ENCODE measurements at places on chromosomes 4 and X.

GRCh38 chr4:121769341-121769740, 4.4 kb upstream of the SMIM43 start:
- DNase-seq, result no peak

- peak; percentile 22 for DNase-seq
Observed at GRCh38 chr4:1347410-1347864, 429 bp downstream of the UVSSA start.

- DNase-seq, result no peak
Observed at GRCh38 chr4:113657586-113658233, 103.8 kb downstream of the CAMK2D start.

DNA sequence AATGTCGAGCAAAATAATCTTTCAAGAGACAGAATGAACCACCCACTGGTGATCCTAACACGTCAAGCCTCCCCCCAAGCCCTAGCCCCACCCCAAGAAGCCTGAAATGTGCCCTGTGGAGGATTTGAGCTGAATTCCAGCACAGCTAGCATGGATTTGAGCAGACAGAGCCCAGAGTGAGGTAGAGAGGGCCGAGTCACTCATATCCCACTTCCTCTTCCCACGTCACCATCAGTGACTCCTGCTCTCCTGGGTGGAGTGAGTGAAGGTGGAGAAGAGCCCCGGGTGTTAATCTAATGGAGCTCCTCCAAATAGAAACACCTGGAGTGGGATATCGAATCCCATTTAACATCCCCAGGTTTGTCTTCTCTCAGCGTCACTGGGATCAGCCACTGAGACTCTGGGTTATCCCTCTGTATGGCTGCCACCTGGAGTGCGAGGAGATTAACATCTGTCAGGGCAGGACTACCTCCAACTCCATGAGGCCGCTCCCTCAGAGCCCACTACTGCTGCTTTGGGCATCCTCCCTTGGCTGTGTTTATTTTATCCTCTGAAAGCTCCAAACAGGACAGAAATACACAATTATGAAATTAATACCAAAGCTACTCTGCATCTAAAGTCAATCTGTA, 136.6 kb downstream of the NWD2 start:
- no peak for DNase-seq

DNA sequence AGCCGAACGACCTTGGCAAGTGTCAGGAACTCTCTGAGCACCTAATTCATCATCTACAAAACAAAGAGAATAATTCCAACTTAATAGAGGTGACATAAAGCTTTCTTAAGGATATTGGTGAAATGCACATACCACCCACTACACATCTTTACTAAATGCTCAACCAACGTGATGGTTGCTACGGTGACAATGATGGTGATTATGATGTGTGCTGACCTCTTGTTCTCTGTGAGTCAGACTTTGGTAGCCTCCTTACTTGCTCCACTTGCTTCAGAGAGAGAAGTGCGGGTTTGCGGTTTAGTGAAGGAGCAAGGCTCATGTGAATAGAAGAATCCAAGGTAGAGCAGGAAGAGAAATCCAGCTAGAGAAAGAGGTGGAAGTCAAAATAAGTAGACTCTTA, 52.8 kb upstream of the CLNK start:
- no peak for DNase-seq

DNA sequence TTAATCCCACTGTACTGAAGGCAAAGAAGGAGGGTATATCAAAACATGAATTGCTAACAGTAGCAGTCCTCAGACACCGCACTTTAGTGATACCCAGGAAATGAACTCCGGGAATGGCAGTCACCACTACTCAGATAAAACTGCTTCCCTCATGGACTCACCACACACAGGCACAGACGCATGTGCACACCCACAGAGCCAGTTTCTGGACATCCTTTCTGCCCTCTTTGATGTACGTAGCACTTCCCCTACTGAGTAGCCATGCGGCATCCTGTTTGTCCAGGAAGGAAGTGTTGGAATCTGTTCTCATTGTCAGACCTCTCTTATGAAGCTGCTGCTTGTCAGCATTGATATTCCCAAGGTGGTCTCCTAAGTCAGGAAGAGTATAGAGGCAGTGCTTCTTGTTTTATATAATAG, 95.7 kb downstream of the DCLK2 start:
- DNase-seq, result no peak

DNA sequence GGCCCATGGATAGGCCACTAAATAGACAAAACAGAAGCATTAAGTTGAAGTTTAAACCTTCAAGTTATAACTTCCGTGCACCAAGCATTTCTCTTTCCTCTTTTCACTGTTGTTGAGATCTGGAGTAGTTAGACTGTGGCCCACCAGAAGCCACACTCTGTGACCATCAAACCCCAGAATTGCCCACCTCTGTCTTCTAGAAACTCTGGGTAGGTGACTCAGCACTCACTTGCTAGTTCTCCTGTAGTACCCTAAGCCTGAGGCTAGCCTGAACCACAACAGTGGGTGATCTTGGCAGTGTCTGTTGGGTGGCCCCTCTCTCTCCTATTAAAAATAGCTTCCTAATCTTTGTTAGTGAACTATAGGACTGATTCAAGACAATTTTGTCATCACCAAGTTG, 24.6 kb upstream of the CD40LG start:
- no peak for DNase-seq

DNA sequence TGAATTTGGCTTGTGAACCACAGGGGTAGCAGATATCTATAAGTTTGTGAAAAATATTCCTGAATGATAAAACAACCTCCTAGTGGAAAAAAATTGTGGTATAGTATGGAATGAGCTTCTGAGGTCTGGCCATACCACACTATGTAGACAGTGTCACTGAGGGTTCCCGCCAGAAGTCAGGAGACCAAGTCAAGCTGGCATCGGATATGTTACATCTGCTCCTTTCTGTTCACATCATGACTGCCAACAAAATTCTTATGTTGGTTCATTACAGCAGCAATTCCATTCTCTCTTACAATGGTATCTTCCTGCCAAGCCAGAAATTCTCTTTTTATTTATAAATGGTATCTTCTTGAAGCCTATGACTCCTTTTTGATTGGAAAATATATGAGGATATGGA, 273.0 kb downstream of the PPP3CA start:
- DNase-seq, result no peak

DNA sequence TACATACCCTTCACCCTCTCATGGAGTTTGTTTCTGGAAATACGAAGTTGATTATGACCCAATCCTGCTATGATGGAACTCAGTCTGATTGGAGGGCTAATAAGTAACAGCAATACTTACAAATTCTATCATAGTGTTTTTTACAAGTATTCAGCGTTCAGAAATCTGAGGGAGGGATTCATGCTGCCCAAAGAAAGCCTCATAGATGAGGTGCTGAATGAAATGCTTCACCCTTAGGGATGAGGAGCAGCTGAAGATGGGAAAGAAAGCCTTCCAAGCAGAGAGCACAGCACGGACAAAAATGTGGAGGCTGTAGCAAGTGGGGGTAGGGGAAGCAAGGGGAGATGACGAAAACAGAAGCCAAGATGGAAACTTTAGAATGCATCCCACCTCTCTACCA, 27.9 kb upstream of the TBC1D1 start:
- DNase-seq, result no peak

DNA sequence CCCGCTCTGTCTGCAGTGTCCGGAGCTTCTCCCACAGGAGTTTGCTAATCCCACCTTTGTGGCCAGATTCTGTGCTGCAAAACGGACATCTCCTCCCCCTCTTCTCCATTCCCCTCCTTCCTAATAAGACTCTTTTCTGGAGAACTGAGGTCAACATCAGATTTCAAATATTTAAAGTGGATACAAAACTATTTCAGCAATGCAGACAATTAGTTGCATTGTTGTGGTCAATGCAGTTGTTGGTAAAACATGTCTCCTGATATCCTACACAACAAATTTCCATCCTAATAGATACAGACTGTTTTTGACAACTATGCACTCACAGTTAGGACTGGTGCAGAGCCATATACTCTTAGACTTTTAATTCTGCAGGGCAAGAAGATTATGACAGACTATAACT, 5.1 kb upstream of the MCUB start:
- no peak for DNase-seq

GRCh38 chr4:166655705-166656104, 578.6 kb downstream of the SPOCK3 start:
- no peak for DNase-seq

- DNase-seq, result no peak
Observed at GRCh38 chr4:15470128-15470475, 420 bp downstream of the CC2D2A start.

- DNase-seq, result no peak
Observed at GRCh38 chr4:169802873-169803272, 45.1 kb upstream of the HPF1 start.

DNA sequence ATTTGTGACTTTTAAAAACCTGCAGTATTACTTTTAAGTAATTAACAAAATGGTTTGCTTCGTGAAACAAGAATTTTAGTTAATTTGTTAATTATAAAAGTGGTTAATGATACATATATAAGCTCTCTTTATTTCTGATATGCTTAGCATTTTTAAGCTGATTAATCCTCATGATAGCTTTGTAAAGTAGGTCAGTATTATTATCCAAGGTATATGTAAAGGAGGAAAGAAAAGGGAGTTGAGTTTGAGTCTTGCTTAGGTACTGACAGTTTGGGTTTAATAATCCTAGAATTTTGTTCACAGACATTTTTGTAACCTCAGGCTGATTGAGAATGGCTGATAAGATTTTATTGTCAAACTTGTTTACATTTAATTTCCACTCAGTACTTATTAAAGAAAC, 21.8 kb downstream of the HERC3 start:
- DNase-seq, result no peak

DNA sequence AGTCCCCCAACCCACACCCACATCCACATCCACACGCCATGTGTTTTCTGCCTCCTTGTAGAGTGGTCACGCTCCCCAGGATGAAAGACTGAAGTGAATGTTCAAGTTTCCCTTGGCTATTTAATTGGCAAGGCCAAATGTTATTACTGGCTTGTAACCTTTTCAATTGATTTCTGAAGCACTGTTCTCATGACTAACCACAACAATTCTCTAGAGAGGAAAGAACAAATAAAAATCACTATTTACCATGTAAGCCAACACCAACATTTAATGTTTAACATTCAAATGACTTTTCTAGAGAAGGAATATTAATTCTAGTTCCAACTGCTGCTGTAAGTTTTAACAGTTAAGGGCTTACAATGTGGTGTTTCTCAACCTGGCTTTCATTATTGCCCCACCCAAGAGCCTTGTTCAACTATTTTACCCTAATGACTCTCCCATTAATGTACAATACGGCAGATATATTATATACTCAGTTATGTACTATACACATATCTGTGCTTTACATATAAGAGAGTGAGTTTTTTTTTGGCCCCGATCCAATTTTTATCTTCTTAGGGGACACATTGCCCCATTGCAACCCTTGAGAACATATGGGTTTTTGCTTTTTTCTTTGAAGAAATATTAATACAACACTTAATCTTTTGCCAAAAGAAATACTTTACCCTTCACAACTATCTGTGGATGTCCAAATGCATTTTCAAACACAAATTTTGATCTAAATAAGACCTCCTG, 46.5 kb downstream of the RELL1 start:
- DNase-seq, result no peak

DNA sequence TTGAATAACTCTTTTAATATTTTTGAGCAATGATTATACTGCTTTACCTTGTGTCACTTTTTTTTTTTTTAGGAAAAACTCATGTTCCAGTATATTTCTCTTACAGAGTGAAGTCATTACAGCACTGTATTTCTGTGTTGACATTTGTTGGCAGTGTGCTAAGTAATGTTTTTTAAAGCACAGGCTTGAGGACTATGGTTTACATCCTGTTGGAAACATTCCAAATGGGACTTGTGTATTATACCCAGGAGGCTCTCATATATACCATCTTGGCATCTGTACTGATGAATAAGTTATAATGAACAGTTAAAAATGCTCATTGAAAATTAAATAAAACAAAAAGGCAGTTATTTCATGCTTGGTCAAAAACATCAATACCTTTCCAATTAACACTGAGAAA, 33.8 kb downstream of the CEP44 start:
- DNase-seq, result no peak

DNA sequence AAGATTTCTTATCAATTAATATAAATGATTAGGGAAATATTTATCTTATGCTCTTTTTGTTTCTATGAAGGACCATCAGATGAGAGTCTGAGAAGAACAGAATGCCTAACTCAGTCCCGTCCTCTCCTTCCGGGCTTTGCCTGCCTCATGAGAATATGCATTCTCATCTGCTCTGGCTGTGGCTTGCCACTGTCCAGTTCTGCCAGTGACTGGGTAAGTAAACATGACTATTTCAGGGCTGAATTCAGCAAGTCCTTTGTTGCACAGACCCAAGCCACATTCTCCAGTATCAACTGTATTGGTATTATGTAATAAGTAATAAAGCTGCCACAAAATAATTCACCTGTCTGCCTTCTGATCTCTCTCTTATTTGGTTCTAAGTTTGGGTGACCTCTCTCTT, 110.7 kb downstream of the WDFY3 start:
- DNase-seq, result no peak

- DNase-seq, result no peak
Observed at GRCh38 chr4:113051361-113051760, 1.9 kb downstream of the ANK2 start.

DNA sequence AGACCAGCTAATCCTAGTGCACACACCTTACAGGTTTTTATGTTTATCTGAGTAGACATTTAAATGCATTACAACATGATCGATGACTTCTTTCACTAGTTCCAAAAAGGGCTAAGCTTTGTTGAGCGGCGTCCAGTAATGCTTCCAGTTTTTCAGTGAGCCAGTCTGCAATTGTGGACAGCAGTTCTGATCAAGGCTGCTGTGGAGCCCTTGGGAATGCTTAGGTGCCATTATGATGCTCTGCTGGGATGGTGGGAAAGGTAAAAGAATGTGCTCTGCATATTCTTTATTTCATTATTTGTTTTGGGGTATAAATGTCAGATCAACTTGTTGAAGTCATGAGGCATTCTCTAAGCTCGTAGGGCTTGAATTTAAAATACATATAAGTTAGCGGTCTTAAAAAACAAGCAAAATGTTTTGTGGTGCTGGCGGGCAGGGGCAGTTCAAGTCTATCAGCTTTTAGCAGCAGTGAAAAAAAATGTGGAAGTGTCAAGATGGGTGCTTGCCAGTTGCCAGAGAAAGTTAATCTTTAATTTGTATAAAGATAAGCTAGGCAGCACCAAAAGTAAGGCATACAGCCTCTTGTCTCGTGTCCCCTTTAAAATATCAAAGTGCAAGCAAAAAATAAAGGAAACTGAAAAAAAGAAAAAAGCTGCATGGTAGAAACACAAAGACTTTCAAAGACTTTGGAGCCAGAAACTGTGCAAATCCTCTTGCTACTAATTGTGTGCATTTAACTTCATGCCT, 5.8 kb downstream of the MID1IP1 start:
- no peak for DNase-seq

- no peak for DNase-seq
Observed at GRCh38 chrX:153003981-153004380, 10.1 kb upstream of the PNMA5 start.

Data from activated T-helper 1 cell treated with Interleukin-2 at 50 U/mL for 16 hours (primary cell).